ENCODE measurements at places on chromosomes 3 and 15.

DNA sequence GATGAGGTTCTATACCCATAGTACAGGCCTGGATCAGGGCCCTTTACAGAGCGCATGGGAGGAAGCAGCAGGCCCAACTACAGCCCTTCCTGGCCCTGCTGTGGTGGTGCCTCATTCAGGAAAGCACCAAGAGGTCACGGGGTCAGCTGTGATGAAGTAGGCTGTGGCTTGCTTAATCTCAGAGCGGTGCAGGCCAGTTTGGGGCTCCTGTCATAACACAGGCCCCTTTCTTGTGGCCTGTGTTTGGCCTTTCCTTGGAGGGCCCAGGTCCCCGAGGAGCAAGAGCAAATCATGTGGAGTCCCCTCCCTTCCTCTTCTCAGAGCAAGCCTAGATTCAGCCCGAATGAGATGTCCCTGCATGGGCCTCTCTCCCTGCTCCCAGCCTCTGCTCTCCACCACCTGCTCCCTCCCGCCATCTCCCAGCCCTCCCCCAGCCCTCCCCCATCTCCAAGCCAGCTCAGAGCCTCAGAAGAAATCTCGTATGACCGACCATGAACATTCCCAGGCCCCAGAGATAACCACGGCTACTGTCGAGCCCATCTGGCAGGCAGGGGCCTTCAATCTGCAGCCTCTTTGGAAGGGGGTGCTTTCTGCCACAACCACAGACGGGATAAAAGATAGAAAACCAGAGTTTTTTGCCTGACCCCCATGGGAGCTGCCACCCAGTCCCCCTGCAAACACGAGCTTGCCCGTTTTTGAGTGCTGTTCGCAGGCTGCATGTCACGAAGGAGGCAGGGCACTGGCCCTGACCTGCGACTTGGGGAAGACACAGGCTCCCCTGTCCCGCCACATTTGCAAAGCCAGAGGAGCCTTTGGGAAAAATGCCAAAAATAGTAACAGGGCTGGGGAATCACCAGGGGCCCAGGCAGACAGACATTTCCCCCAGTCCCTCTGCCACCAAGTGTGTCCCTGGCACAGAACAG, 32.3 kb upstream of the DUSP7 start:
- DNase-seq = no peak

- no peak for DNase-seq
These were observed 86.2 kb upstream of the FRMD4B start for GRCh38 chr3:69472093-69472492.

GRCh38 chr3:21734746-21735145, 16.3 kb downstream of the ZNF385D start:
- DNase-seq = no peak

- DNase-seq = no peak
These were observed 71.8 kb downstream of the CEMIP start for GRCh38 chr15:80850941-80851451.

- DNase-seq = no peak
These were observed 383.7 kb downstream of the MAGI1 start for GRCh38 chr3:65655061-65655460.

DNA sequence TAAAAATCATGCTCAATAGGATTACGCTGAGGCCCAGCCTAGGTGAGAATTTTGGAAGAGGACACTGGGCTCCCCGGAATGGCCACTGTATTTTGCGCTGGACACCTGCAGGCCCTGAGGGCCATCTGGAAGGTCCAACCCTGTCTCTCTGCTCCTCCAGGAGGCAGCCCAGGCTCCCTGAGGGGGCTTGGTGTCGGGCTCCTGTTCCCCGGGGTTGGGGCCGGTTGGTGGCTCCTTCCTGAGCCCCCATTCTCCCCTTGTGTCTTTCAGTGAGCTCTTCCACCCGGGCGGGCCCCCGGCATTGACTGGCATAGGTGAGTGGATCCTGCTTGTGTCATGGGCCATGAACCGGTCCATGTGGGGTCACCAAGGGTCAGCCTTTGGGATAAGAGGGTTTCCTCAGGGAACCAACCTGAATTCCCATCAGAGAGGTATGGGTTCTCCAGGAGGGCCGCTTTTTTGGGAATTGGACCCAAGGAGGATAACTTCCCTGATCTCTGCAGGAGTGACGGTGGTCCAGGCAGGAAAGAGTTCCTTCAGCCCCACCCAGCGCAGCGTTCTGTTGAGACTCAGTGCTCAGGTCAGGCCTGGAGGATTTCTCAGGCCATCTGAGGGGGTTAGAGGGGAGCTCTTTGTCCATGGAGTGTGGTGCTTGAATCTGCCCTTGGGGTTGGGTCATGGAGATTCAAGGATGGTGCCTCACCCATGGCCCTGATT, 187.8 kb downstream of the UBE3A start:
- DNase-seq = no peak

- no peak for DNase-seq
These were observed 86.9 kb downstream of the CRYGS start for GRCh38 chr3:186457236-186457635.

GRCh38 chr3:177468331-177468730, 271.0 kb upstream of the TBL1XR1 start:
- DNase-seq = peak; percentile 90

- no peak for DNase-seq
These were observed 13.8 kb upstream of the VIPR1 start for GRCh38 chr3:42488687-42489086.

- DNase-seq = no peak
These were observed 114.8 kb downstream of the WDR72 start for GRCh38 chr15:53644660-53645059.

DNA sequence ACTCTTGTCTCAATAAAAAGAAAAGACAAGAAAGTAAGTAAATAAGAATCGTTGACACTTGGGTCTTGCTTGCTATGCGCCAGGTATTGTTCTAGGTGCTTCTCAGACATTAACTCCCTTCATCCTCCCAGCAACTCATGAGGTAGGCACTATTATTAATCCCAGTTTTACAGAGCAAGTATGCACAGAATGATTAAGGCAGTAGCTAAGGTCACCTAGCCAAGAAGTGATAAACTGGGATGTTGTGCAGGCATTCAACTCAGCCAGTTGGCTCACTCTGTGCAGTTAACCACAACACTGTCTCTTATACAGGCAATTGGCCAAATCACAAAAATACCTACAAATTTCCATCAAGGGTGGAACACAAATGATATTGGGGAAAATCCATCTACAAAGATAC, 1.7 kb upstream of the C3orf33 start:
- no peak for DNase-seq

GRCh38 chr15:50390554-50391264, 33.5 kb upstream of the USP8 start:
- no peak for DNase-seq

DNA sequence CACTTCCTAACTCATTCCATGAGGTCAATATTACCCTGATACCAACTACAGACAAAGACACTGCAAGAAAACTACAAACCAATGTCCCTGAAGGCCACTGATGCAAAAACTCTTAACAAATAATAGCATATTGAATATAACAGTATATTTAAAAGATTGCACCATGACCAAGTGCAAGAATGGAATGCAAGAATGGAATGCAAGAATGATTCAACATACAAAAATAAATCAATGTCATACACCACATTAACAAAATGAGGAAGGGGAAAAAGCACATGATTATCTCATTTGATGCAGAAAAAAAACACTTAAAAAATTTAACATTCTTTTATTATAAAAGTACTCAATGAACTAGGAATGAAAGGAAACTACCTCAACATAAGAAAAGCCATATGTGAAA, 463.1 kb upstream of the NECTIN3 start:
- peak; percentile 53 for DNase-seq

DNA sequence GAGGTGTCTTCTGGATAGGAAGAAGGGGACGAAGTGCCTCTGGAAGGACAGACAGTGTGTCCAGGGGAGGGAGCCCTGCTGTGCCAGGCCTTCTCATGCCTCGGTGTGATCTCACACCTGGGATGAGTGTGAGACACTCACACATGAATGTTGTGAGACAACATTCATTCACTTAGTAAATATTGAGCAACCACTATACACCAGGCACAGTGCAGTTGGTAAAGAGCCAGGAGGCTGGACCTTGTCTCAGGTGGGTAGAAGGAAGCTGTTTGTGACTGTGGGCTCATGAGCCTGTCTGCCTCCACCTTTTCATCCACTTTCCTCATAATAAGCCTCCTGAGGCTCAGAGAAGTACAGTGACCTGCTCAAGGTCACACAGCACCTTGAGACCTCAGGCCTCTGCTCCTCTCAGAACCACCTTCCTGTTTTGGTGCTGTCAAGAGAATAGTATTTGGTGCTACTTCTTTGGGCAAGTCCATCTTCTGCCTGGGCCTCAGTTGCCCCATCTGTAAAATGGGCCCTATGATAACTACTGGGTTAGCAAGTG, 20.9 kb downstream of the SLC6A6 start:
- DNase-seq = no peak

DNA sequence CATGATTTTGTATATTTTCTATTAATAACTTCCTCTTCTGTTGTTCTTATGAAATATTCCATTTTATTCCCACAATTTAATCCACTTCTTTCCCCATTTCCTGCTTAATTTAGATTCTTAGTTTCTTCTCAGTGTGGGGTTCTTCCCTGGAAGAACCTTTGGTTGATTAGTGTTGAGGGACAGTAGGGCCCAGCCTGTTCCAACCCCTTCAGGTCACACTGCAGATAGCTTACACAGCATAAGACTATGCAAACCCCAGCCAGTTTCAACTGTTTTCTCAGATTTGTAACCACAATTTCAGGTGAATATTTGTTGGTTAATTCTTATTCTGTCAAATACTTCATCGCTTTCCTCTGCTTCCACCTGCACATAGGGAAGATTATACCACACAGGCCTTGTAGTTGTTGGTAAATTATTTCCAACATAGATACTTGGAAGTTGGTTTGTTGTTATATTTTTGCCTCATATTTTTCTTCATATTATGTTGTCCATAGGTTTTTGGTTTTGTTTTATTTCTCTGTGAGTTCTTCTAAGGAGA, 34.7 kb downstream of the AADACL2 start:
- no peak for DNase-seq

DNA sequence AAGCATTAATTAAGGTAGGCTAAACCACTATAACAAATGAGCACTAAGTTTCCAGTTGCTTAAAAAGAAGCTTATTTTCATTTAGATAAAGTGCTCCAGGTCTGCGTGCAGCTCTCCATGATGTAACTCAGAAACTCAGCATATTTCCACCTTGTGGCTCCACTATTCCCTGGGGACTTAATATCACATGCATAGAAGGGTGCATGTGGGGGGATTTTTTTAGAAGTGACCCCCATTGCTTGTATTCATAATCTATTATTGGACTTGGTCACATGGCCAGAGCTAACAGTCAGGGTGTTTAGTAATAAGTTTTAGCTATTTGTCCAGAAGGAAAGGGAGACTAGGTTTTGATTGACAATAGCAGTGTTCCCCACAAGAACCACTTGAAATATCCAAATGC, 86.8 kb downstream of the TMCO5A start:
- no peak for DNase-seq

All from HS-27A (cell line).